Lower lobe of right lung (tissue), 2 donors: ENCODE measurements at places on chromosomes 3 and 15. TPM values are rescaled to one million over a fixed set of nuclear protein-coding genes. Genes with fewer than 3 reads are reported as not detected.

GRCh38 chr3:122774564-122774963 is 19.1 kb downstream of the HSPBAP1 start:
- peaks cover 7% of the 10 kb centered on the region for H3K4me1 ChIP-seq
- H3K27me3 ChIP-seq, result no peaks in the 10 kb centered on the region
- no peak for DNase-seq
- no peak overlapping the region for H3K4me3 ChIP-seq
- peaks cover 13% of the 10 kb centered on the region for H3K36me3 ChIP-seq
- peak overlapping the region; percentile 14 for H3K27ac ChIP-seq

The GOLGA8K gene
- total RNA-seq, result 1.9 TPM

DNA sequence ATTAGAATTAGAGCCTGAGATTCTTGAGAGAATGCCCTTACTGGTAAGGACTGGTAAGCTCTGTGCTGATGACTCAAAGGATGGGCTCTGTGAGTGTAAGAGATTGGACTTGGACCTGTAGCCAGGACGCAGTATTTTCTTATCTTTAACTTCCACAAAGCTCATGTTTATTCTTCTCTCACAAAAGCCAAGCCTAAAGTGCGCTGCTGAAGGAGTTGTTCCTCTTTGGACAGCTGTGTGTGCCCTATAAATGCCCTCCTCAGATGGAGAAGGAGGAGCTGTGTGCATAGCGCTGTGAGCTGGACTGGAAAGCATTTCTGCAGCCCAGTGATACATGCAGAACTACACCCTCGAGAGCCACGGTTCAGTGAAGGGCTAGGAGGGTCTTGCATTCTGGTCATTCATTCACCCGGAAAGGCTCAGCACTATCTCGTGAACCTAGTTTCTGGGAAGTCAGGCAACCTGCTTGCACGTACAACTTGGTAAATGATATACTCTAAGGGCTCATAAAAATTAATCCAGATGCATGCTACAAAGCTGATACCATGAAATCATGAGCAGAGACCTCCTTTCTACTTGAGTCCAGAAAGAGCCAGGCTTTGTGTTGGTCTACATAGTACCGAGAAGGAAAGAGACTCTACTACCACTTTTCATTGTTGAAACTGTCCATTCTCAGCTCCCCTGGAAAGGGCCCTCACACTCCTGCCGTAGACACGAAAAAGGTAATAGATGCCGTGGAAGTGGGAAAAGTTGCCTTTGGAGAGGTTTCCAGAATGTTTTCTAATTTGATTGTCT is 103.0 kb upstream of the TBL1XR1 start:
- DNase-seq, result no peak
- no peaks in the 10 kb centered on the region for H3K27me3 ChIP-seq
- H3K4me3 ChIP-seq, result no peak overlapping the region

DNA sequence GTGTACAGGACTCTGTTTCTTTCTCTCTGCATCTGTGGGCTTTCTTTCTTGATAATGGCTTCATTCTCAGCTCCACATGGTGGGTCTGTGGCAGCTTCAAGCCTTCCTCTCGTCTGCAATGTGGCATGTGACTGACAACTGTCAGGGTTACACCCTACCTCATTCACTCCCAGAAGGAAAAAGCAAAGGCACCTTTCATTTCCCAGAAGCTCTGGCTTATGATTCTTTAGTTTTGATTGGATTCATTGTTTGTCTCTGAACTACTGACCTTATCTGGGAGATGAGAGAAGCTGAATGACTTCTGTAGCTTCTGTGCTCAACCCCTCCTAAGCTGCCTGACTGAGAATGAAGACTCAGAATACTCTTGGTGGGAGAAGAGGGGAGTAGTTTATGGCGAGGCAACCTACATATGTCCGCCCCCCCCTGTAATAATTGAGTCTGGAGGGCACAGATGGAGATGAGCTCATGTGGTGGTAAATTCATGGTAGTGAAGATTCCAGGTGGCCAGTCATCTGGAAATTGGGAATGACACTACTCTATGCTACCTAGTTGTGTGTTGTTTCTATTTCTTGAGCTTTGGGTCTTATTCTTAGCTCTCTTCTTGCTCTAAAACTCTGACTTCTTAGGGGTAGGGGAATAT is 38.4 kb downstream of the KCNAB1 start:
- no peak overlapping the region for H3K27ac ChIP-seq
- no peaks in the 10 kb centered on the region for H3K27me3 ChIP-seq
- H3K36me3 ChIP-seq, result no peaks in the 10 kb centered on the region
- no peak overlapping the region for H3K4me3 ChIP-seq
- peaks cover 7% of the 10 kb centered on the region for H3K4me1 ChIP-seq
- DNase-seq, result no peak

DNA sequence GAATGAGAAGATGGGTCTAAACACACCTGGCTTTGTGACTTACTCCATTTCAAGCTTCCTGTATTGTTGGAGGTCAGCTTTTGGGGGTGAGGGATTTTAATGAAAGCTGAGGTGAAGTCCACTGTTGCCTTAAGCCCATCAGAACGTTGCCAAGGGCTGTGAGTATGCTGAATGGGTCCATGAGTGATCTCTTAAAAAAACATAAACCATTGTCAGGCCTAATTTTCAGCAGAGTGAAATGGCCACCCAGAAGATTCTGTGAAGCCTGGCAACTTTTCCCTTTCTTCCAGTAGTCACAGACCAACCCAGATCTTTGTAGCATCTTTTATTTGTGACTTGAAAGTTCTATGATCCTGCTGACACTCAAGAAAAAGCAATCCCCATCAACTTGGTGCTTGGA is 87.0 kb downstream of the SMAD3 start:
- H3K27ac ChIP-seq, result no peak overlapping the region
- no peaks in the 10 kb centered on the region for H3K27me3 ChIP-seq
- peaks cover 42% of the 10 kb centered on the region for H3K4me1 ChIP-seq
- H3K36me3 ChIP-seq, result no peaks in the 10 kb centered on the region

The PRR20G gene
- total RNA-seq, result not detected

- H3K36me3 ChIP-seq, result no peaks in the 10 kb centered on the region
- no peak overlapping the region for H3K4me3 ChIP-seq
- no peaks in the 10 kb centered on the region for H3K4me1 ChIP-seq
- DNase-seq, result no peak
- no peak overlapping the region for H3K27ac ChIP-seq
Observed at GRCh38 chr3:133742351-133743091, 3.7 kb upstream of the TF start.

GRCh38 chr15:35071106-35071505 is 14.0 kb downstream of the NANOGP8 start:
- no peaks in the 10 kb centered on the region for H3K36me3 ChIP-seq
- DNase-seq, result no peak
- H3K27ac ChIP-seq, result no peak overlapping the region
- no peaks in the 10 kb centered on the region for H3K4me1 ChIP-seq
- no peaks in the 10 kb centered on the region for H3K27me3 ChIP-seq

The PLCL2 gene
- total RNA-seq, result 12.1 TPM

- H3K27ac ChIP-seq, result no peak overlapping the region
- H3K4me3 ChIP-seq, result no peak overlapping the region
- no peak for DNase-seq
- H3K4me1 ChIP-seq, result no peaks in the 10 kb centered on the region
- no peaks in the 10 kb centered on the region for H3K27me3 ChIP-seq
Observed at GRCh38 chr3:126008219-126008618, 39.2 kb downstream of the ROPN1B start.

The ANKUB1 gene
- 3.1 TPM for total RNA-seq
